ENCODE measurements at places on chromosomes 1 and 21.

GRCh38 chr1:222588135-222588534, 1.6 kb downstream of the TAF1A start:
- DNase-seq: no peak

DNA sequence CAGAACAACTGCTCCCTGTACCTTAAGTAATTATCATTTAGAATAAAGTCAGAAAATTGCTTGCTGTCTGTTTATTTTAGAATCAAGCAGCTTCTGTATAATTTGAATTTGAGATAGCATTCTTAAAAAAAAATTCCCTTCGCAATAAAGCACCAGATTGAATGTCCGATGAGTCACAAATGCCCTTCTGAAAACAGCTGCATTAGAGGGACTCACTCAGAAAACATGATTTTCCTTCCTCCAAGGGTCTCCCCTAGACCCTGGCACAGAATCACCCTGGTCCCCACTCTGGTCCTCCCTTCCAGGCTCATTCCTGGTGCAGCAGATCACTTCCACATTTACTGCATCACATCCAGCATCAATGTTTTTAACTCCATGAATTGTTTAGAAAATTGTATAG, 471.1 kb upstream of the VAMP3 start:
- DNase-seq: no peak

DNA sequence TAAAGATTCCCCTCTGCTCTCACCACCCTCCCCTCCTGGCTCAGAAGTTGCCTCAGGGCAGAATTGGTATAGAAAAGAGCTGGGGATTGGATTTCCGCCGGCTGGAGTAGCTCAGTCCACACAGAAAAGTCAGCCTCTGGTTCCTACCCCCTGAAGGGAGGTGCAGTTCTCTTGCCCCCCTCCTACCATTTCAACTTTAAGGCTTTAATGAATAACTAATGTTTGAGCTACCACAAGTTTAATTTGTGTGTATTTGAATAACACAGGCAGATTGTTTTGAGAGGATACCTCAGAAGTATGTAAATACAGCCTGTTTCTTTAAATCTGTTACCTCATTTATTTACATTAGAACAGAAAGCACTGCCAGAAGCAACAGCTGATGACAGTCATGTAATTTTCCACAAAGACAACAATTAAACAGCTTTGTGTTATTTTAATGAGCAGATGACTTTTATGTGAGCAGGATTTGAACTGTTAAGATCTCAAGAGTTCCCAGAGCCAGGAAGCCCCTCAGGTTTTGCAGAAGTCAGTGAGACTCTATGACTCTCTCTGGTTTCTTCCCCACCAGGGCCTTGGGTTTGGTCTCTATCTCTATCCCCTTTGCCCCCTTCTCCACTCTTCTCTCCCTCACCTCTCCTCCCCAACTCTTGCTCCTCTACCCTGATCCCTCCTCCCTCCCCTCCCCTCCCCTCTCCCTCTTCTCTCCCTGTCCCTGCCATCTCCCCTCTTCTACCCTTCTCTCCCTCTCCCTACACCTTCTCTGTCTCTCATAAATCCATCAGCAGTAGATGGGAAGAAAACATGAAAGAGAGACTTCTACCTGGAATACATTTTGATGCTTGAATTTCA, 26.3 kb downstream of the DUSP10 start:
- no peak for DNase-seq

DNA sequence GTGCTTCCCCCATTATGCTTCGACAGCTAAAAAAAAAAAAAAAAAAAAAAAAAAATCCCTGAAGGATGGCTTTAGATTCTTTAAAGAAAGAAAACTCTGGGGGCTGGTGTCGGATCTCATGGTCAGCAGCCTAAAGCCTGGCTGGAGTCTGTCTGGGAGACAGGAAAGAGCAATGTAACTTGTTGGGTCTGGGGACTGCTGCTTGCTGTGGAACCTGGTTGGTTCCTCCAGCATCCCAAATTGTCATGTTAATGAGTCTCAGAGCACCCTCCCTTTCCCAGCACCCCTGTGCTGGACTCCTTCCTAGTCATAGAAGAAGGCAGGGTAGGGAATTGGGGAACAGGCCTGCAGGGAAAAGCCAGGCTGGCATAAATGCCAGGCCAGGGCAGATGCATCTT, 3.0 kb downstream of the KCNC4 start:
- no peak for DNase-seq

DNA sequence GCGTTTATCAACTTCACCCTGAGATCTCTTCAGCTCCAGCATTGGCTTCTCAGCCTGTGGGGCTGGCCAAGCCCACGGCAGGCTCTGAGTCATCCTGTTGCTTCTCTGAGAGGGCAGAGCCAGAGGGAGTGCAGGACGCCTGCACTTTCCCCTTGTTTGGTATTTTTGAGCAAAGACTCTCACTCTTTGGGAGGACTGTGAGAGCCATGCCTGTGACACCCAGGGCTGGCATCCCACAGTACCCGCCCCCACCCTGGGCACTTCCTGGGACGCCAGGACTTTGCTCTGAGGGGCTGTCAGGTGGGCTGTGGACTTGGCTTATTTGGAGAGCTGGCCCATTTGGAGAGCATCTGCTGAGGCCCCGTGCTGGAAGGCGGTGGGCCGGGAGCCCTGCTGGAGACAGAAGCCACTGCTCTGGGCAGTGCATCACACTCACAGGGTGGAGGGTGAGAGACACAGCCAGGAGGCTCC, 37.4 kb downstream of the VANGL1 start:
- peak; percentile 67 for DNase-seq

- DNase-seq: no peak
Observed at GRCh38 chr1:97192872-97193572, 471.4 kb downstream of the PTBP2 start.

GRCh38 chr1:24850328-24850920, 79.7 kb downstream of the RUNX3 start:
- DNase-seq: peak; percentile 52

DNA sequence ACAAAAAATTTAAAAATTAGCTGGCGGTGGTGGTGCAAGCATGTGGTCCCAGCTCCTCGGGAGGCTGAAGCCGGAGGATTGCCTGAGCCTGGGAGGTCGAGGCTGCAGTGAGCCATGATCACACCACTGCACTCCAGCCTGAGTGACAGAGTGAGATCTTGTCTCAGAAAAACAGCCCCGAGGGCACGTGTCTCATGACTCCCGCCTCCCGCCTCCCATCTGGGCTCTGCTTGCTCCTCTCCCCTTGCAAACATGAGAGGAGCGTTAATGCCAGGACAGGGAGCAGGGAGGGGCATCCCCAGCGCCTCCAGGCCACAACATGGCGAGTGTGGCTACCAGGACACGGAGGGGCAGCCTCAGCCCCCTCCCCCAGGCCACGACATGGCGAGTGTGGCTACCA, 28.3 kb downstream of the FAAP20 start:
- DNase-seq: no peak
